Activated CD8-positive, alpha-beta memory T cell treated with anti-CD3 and anti-CD28 coated beads for 24 hours (primary cell): ENCODE measurements at places on chromosomes 13 and 19.

DNA sequence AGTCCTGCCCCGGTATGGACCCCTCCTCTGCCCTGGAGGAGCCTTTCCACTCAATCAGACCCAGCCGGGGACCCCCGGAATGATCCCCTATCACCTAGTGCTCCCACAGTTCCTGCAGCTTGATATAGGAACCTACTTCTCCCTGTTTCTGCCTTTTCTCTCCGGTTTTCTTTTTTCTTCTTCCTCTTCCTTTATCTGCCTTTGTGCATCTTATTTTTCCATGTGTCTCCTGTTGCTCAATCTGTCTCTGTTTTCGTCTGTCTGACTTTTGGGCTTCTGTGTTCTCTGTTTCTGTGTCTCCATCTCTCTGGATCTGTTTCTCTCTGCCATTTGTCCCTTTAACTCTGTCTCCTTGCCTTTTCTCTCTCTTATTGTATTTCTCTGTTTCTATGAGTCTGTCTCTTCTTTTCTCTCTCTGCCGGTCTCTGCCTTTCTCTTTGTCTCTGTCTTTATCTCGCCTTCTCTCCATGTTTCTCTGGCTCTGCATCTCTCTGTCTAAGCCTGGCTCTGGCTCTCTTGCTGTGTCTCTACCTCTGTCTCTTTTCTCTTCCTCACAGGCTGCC lies 10.0 kb downstream of the MEGF8 start:
- no peak for DNase-seq

DNA sequence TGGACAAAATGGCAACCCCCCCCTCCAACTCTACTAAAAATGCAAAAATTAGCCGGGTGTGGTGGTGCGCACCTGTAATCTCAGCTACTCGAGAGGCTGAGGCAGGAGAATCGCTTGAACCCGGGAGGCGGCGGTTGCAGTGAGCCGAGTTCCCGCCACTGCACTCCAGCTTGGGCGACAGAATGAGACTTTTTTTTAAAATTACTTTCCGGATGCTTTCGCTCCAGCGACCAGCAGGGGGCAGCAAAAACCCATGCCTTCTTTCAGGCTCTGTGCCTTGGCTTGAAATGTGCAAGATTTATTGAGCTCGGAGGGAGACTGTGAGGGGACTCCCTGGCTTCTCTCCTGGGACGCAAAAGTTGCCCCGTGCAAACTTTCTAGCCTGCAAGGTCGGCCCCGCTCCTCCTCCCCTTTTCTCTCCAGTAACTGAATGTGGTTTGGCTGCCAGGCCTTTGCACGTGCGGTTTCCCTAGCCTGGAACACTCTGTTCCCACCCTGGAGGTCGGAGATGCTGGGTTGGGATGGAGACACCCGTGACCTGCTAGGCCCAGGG lies 61.4 kb upstream of the NFIC start:
- peak; percentile 91 for DNase-seq

GRCh38 chr13:37621811-37622361 lies 23.3 kb upstream of the POSTN start:
- DNase-seq, result no peak

DNA sequence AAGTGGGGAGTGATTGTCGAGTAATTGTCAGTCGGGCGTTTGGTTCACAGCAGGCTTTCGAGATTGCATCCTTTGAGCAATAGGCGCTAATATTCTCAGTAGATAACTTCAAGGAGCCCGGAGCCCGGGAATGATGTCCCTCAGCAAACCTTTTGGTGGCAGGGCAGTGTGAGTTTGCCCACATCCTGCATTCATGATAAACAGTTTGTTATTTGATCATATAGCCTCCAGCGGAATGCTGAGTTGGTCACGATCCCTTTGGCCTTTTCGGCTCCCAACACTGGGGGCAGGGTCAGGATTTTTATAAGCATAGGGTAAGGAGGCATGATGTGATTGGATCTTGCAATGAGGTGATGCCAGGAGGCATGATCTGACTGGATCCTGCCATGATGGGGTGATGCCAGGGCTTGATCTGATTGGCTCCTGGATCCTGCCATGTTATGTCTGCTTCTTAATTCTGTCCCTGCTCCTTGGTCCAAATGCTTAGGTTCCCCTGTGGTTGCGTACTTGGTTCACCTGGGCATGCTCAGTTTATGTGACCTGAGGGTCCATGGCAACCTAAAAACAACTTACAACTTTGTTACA lies 38.2 kb upstream of the IGSF23 start:
- peak; percentile 5 for DNase-seq

GRCh38 chr13:110431425-110432294 lies 124.6 kb downstream of the COL4A2 start:
- no peak for DNase-seq

- no peak for DNase-seq
These were observed 563 bp upstream of the PDCD5 start for GRCh38 chr19:32580353-32580900.

DNA sequence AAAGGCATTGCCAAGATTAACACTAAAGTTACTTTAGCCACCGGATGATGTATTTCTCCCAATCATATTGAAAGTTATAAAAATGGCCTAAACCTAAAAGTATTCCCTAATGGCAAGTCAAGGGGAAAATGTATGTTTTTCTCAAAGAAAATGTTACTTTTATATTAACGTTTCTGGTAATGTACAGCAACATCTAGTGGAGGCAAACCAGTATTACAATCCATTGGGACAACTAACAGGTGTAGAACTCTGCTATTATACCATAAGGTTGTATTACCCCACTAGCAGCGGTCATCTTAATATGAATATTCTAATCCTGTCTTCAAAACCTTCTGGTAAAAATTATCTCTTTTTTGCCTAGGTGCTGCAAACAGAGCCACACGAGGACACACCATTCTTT lies 69.2 kb downstream of the ZNF100 start:
- no peak for DNase-seq

DNA sequence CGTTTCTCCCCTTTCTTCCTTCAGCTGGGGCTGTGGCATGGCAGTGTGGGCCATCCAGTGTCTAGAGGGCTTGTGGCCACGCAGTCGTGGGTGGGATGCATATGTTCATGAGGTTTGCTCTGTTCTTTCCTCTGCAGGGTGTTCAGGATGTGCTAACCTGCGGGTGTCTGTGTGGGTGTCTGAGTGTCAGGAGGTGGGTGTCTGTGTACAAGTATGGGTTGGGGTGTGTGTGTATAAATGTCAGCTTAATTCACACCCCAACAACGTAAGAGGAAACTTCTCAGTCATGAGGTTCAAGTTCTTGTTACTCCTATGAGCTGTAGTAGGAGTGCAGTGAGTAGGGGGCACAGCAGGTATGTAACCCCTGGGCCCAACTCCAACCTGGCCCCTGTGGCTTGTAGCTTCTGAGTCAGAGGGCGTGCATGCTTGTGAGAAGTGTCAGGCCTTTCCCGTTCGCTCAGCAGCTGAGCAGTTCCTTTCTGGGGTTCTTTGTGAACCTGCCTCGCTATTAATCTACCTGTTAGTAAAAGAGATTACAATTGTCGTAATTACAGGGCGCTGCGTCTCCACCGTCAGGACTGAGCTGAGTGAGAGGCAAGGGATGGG lies 49.1 kb downstream of the NFIX start:
- DNase-seq, result peak; percentile 75

DNA sequence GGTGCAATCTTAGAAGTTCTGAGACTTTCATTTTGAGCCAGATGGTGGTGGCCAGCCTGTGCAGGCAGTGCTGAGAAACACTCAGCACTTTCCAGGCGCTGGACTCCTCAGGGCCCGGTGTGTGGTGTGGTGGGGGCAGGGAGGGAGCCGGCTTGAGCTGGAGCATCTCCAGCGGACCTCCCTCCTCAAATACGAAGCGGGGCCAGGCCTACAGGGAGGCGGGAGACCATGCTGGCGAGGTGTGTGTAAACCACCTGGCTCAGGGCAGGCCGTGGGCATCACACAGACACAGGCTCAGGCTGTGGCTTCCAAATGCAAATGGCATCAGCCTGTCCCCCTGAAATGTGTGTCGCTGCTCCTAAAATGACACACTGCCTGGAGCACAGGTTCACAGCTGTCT lies 33.3 kb upstream of the RANBP3 start:
- no peak for DNase-seq

- no peak for DNase-seq
These were observed 3.8 kb upstream of the ZNF414 start for GRCh38 chr19:8517551-8518442.

DNA sequence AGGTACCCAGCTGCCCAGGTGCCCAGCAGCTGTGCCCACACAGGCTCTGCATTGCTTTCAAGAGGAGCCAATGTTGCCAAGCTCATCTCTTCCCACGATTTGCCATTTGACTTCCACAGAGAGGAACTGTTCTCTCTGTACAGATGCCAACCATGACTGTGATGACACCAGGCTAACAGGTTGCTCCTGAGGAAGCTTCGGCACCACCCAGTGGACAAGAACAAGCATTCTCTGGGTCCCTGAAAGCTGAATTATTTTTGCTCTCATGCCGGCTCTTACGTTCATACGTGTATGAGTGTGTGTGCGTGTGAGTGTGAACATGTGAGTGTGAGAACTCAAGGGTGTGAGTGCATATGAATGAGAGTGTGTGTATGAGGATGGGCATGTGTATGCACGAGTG lies 535.2 kb downstream of the LIG4 start:
- DNase-seq, result no peak

GRCh38 chr13:72689181-72689696 lies 38.2 kb downstream of the MZT1 start:
- no peak for DNase-seq

- no peak for DNase-seq
These were observed 23.5 kb downstream of the ENOX1 start for GRCh38 chr13:43763143-43763759.

DNA sequence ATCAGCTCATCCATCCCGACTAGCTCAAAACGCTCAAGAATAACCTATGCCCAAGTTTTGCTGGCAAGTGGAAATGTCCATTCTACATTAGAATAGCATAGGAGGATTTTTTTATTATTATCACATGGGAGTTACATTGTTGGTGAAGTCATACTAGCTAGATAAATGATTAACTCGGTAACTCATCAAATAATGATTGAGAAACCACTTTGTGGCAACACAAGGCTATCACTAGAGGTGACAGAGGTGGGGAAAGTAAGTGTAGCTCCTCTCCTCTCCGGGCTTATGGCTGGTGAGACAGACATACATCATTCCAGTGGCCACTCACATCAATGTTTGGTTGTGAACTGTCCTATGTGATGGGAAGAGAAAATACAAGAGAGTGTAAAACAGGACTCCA lies 161.6 kb downstream of the ZIC5 start:
- no peak for DNase-seq

GRCh38 chr19:13281567-13282291 lies 131.5 kb downstream of the IER2 start:
- DNase-seq, result no peak

DNA sequence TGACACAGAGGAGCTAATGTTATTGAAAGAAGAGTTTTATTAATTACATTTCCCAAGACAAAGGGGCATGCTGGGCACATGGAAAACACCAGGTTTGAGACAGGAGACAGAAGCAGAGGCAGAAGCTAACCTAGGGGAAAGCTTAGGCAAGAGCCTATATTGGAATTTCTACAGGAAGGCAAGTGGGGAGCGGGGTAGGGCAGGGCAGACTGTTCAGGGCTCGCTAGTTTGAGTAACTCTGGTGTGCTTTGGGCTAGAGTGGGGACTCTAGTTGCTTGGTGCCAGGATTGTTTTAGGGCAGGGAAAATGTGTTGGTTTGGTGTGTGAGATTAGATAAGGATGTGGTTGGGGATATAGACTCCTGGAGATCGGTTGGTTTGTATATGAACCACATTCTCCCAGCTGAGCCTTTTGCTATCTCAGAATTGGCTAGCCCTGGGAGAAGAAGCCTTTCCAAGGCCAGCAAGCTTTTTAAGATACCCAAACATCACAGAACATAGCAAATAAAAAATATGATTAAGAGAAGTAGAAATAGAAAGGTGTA lies 8.4 kb upstream of the UFM1 start:
- no peak for DNase-seq

DNA sequence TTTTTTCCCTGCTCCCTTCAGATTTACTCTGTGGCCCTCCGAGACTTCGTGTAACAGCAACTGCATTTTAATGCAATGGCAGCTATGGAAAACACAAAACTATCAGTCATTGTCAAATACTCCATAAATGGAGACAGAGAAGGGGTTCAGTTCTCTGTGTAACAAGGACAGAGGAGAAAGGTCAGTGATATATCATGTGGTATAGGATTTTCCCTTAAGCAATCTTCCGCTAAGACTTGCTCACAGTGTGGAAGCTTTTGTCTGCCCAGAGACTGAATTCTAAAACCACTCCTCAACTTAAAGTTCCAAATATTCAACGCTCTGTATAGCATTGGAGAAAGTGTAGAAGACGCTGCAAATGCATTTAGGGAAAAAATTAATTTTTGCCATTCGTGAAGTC lies 111.3 kb upstream of the EDNRB start:
- no peak for DNase-seq

DNA sequence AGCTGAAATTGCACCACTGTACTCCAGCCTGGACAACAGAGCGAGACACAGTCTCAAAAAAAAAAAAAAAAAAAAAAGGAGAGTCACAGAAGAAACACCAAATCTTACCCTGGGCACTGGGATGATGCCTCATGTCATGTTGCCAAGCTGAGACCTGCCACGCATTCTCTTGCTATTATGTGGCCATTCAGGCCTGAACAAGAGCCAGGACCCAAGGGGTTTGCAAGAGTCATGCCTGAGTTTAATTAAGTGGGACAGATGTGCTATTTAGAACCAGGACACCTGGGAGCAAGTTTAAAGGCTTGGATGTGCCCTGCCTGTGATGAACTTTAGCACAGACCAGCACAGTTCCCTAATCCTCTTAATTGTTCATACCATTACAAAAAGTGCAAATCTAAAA lies 9.8 kb downstream of the PNMA8A start:
- DNase-seq, result no peak

DNA sequence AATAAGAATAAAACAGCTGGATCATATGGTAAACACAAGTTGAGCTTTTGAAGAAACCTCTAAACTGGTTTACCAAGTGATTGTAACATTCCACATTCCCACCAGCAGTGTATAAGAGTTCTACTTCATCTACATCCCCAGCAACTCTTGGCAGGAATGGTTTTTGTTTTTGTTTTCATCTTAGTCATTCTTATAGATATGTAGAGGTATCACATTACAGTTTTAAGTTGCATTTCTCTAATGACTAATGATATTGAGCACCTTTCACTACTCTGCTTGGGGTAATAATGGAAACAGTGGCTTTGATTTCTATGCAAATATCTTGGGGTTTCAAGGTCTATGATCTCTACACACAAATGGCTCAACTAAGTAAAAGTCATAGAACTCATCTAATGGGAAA lies 614.5 kb downstream of the TBC1D4 start:
- no peak for DNase-seq

DNA sequence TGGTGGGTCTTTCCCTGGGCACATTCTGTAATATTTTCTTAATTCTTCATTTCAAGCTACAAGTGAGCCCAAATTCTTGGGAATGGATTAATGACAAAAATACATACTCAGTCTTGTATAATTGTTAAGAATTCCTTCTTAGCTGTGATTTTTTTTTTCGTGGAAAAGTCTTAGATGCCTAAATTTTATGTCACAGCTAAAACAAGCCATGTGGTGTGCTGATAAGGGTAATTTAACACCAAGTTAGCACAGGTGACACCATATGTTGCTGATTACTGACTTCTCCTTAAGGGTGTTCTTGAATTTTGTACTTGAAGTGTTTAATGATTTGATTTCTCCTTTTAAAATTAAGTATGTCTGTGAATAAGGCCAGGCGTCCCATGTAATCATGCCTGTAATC lies 29.3 kb downstream of the WDFY2 start:
- no peak for DNase-seq
